ENCODE measurements at places on chromosomes 6 and 20. TPM values are rescaled to one million over a fixed set of nuclear protein-coding genes. Genes with fewer than 3 reads are reported as not detected.
A peak's percentile ranks its signal among the peaks of the same experiment; 100 is the strongest.

Gene SPEF1
- 3.0 TPM for total RNA-seq

Gene RFX6
- not detected for total RNA-seq

Gene TREM2
- not detected for total RNA-seq

Gene TFAP2A
- 2.3 TPM for total RNA-seq

Gene PACRG
- not detected for total RNA-seq

Gene PI3
- not detected for total RNA-seq

DNA sequence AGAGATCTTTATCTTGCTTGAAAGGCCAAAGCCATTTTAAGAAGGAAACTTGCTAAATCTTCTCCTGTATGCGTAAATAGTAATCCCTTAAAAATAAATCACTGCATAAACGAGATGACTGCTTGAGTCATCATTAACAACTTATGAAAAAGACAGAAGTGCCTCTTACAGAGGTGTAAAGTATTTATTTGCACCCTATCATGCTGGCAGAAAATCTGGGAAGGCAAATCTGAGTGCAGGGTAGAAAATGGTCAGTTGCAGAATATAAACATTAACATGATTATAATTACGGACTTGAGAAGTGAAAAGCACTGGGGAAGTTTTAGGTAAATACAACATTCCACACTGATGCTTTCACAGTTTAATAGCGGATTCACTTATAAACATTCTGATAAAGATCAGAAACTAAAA, 67.5 kb upstream of the FBXO30 start:
- DNase-seq = no peak

GRCh38 chr6:41504466-41505121, 41.6 kb upstream of the FOXP4 start:
- no peak for DNase-seq

GRCh38 chr20:8854571-8854970, 214.3 kb upstream of the PLCB4 start:
- peak; percentile 57 for DNase-seq

GRCh38 chr20:11117808-11118528, 444.2 kb upstream of the JAG1 start:
- DNase-seq = no peak

DNA sequence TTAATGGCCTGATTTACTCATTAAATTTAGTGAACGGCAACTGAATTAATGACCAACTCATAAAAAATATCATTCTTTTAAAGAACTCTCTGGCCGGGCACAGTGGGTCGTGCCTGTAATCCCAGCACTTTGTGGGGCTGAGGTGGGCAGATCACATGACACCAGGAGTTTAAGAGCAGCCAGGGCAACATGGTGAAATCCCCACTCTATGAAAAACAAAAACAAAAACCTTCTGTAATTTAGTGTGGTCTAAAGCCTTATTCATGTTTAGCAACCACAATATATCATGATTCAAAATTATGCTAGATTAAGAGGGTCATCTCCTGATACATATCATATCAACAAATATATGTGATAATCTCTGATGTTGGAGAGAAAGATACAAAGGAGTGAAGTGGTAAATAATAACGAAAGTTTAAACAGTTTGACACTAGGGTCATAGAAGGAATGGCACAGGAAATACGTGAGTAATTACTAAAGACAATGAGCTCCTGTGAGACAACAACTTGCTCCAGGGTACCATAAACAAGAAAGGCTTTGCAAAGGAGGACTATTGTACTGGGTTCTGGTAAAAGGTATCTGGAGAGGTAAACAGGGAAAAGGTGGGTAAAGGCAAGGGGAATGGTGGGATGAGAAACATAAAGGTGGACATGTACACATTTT, 5.7 kb downstream of the ELOVL4 start:
- no peak for DNase-seq

- DNase-seq = no peak
Observed at GRCh38 chr6:149212892-149213801, 104.4 kb upstream of the TAB2 start.

- DNase-seq = no peak
Observed at GRCh38 chr20:44582311-44583025, at the start of gene PKIG. TSS of gene PKIG (plus strand) at chr20:44582579. CDS start at chr20:44614557, 31,978 bp downstream.
